ENCODE measurements at places on chromosomes 11 and 22.

- DNase-seq, result no peak
Measured at GRCh38 chr22:36922105-36922608, 8.7 kb downstream of the CSF2RB start.

DNA sequence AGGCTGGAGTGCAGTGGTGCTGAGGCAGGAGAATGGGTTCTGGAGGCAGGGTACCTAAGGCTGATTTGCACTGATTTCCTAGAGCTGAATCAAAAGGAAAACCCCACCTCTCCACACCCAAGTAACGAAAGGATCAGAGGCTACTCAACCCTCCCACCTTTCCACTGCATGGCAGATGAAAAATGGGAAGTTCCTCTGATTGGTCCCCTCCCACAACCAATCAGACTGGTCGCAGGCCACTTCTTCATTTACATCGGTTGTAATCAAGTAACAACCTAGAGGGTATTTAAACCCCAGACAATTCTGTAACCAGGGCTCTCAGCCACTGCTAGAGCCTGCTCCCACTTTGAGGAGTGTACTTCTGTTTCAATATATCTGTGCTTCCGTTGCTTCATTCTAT, 18.6 kb upstream of the PARVB start:
- DNase-seq, result no peak

DNA sequence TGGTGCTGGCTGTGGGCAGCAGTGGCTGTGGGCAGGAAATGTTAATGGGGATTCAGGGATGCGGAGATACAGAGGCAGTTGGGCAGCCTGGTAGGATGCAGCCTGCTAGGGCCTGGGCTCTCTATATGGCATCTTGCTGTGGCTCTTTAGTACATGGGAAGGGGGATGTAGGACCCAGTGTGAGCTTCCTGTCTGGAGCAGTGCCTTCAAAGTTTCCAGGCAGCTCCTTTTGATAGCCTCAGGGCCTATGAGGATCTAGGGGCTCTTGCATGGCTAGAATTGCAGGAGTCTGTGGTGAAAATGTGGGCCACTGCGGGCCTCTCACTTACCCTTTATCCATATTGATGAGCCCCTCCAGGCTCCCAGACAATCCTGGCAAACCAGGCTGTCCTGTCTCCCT, 213.2 kb upstream of the SNX19 start:
- DNase-seq, result no peak

- DNase-seq, result no peak
Measured at GRCh38 chr11:73977856-73978519, 4.7 kb downstream of the UCP2 start.

GRCh38 chr22:37623075-37624016, 14.7 kb downstream of the GGA1 start:
- no peak for DNase-seq

- no peak for DNase-seq
Measured at GRCh38 chr11:107665018-107665417, 46.8 kb downstream of the SLN start.

- no peak for DNase-seq
Measured at GRCh38 chr11:121551463-121551862, 98.7 kb upstream of the SORL1-AS1 start.

GRCh38 chr11:18723991-18724390, 2.0 kb downstream of the IGSF22 start:
- DNase-seq, result no peak
